Smooth muscle cell of bladder (primary cell): ENCODE measurements at places on chromosomes 12 and 14. TPM values are rescaled to one million over a fixed set of nuclear protein-coding genes. Genes with fewer than 3 reads are reported as not detected.

RTL1 gene
- not detected in 2 replicates for total RNA-seq

INTS13 gene
- 25.3 and 28.4 TPM in 2 replicates for total RNA-seq

RNFT2 gene
- total RNA-seq: 0.74 and 1.3 TPM in 2 replicates

C12orf50 gene
- total RNA-seq: under 0.01 TPM in 1 of 2 replicates, not detected in the other

IFNG-AS1 gene
- not detected in 2 replicates for total RNA-seq

CLBA1 gene
- total RNA-seq: 6.0 and 7.1 TPM in 2 replicates

SLC5A8 gene
- total RNA-seq: not detected in 2 replicates

CCDC196 gene
- not detected in 2 replicates for total RNA-seq

MLEC gene
- 120 and 153 TPM in 2 replicates for total RNA-seq

AVPR1A gene
- total RNA-seq: under 0.01 and 0.18 TPM in 2 replicates

GLI1 gene
- total RNA-seq: 0.18 and 0.71 TPM in 2 replicates

LALBA gene
- total RNA-seq: not detected in 2 replicates

ERP27 gene
- not detected in 2 replicates for total RNA-seq

OTX2 gene
- not detected in 2 replicates for total RNA-seq

LRFN5 gene
- 1.3 and 7.4 TPM in 2 replicates for total RNA-seq

BHLHE41 gene
- 0.43 and 2.5 TPM in 2 replicates for total RNA-seq

CCDC184 gene
- 0.43 and 0.83 TPM in 2 replicates for total RNA-seq

KRT72 gene
- not detected in 2 replicates for total RNA-seq

GPR137C gene
- 0.09 and 0.14 TPM in 2 replicates for total RNA-seq

PRB4 gene
- total RNA-seq: not detected in 2 replicates

SLC7A8 gene
- total RNA-seq: 1.9 and 2.3 TPM in 2 replicates

P2RX2 gene
- total RNA-seq: not detected in 2 replicates

KRT7 gene
- 16.1 and 53.3 TPM in 2 replicates for total RNA-seq

TCL1B gene
- not detected in 2 replicates for total RNA-seq

AQP2 gene
- not detected in 2 replicates for total RNA-seq

LPAR5 gene
- not detected in 2 replicates for total RNA-seq

REP15 gene
- 0.43 and 1.2 TPM in 2 replicates for total RNA-seq

ABCC9 gene
- 10.7 and 26.7 TPM in 2 replicates for total RNA-seq

ITGB7 gene
- total RNA-seq: 0.14 and 0.37 TPM in 2 replicates

ALX1 gene
- total RNA-seq: 1.4 and 2.5 TPM in 2 replicates

TEX52 gene
- not detected in 2 replicates for total RNA-seq

SLC41A2 gene
- total RNA-seq: 10.0 and 18.1 TPM in 2 replicates

CARMIL3 gene
- total RNA-seq: under 0.01 TPM in 2 replicates

MYF6 gene
- not detected in 2 replicates for total RNA-seq

NAV3 gene
- total RNA-seq: 42.1 and 57.8 TPM in 2 replicates

POMT2 gene
- 9.0 and 9.9 TPM in 2 replicates for total RNA-seq

SERPINA1 gene
- total RNA-seq: under 0.01 TPM in 1 of 2 replicates, not detected in the other

OTUB2 gene
- 0.85 and 0.92 TPM in 2 replicates for total RNA-seq

ASCL1 gene
- not detected in 2 replicates for total RNA-seq

FGF6 gene
- not detected in 2 replicates for total RNA-seq

RHOJ gene
- 2.0 and 3.4 TPM in 2 replicates for total RNA-seq

MANSC4 gene
- total RNA-seq: not detected in 2 replicates

PIP4P1 gene
- total RNA-seq: 21.6 and 23.3 TPM in 2 replicates

NPFF gene
- not detected in 2 replicates for total RNA-seq

HOTAIR gene
- 0.09 and 0.28 TPM in 2 replicates for total RNA-seq

CCDC38 gene
- not detected in 2 replicates for total RNA-seq

SOX5 gene
- total RNA-seq: 6.1 and 8.0 TPM in 2 replicates

FLVCR2 gene
- total RNA-seq: 0.71 and 0.92 TPM in 2 replicates

FAM90A1 gene
- under 0.01 and 0.09 TPM in 2 replicates for total RNA-seq

GPR135 gene
- 2.1 and 3.2 TPM in 2 replicates for total RNA-seq
